ENCODE measurements at places on chromosomes 4 and X.

DNA sequence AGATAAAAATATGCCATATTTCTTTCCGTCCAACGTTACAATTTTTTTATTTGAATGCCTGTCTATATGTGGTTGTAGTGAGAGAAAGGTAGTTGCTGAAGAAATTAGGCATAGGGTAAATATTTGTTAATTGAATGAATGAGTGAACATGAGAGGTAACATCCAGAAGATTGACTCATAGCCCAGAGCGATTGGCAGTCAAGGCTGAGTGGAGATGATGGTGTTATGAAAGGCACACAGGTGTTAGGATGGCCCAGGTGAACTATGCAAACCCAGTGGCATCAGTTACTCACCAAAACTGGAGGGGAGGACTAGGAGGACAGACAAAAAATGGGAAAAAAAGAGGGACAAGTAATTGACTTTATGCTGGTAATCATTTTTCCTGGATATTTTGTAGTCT is 31.7 kb upstream of the SPRY1 start:
- DNase-seq = no peak

GRCh38 chr4:14254252-14254651 is 626.7 kb upstream of the BOD1L1 start:
- DNase-seq = peak; percentile 43

DNA sequence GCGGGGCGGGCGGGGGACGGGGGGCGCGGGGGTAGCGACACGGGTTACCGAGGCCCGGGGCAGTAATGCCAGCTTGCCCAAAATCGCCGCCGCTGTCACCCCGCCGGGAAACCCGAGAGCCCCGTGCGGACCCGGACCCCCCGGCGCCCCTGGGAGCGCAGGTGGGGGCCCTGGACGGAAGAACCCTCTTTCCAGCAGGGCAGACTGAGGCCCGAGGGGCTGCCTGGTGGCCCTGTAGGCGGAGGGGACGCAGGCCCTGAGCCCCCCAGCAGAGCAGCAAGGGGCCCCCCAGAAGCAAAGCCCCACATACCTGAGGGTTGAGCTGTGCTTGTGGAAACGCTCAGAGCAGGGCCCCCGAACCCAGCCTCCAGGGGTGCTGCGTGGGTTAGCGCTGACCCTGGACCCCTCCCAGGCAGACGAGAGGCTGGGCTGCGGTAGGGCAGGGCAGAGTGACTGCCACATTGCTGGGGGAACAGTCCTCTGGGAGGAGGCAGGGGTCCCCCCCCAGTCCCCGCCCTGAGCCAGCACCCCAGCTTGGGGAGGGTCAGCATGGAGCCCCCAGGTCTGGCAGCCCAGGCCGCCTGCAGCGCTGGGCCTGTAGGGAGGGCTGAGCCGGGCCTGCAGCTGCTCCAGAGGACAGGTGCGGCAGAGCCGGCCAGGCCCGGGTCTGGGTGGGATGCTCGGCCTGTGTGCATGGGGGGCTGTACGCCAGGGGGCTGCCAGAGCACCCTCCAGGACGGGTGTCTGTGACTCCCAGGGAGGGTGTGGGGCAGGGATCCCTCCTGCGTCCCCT is 646 bp downstream of the DOK7 start:
- DNase-seq = no peak

DNA sequence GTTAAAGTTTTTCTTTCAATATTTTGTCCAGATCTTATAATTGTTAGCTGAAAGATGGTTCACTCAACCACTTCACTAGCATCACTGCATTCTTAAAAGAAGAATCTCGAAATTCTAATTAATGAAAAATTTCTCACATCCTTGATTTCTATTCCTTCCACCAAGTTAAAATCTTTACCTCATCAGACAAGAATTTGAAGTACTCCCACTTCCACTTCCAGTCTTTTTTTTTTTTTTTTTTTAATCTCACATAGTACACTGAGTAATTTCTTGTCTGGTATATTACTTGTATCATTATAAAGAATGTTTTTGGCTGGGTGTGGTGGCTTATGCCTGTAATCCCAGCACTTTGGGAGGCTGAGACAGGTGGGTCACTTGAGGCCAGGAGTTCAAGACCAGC is 73.2 kb downstream of the FBXW7 start:
- DNase-seq = no peak

GRCh38 chrX:13689741-13690211 is 848 bp downstream of the RAB9A start:
- DNase-seq = no peak

- DNase-seq = no peak
Observed at GRCh38 chrX:48489892-48490291, 13.9 kb downstream of the FTSJ1 start.

GRCh38 chr4:53625888-53626287 is 34.6 kb upstream of the LNX1 start:
- DNase-seq = no peak

DNA sequence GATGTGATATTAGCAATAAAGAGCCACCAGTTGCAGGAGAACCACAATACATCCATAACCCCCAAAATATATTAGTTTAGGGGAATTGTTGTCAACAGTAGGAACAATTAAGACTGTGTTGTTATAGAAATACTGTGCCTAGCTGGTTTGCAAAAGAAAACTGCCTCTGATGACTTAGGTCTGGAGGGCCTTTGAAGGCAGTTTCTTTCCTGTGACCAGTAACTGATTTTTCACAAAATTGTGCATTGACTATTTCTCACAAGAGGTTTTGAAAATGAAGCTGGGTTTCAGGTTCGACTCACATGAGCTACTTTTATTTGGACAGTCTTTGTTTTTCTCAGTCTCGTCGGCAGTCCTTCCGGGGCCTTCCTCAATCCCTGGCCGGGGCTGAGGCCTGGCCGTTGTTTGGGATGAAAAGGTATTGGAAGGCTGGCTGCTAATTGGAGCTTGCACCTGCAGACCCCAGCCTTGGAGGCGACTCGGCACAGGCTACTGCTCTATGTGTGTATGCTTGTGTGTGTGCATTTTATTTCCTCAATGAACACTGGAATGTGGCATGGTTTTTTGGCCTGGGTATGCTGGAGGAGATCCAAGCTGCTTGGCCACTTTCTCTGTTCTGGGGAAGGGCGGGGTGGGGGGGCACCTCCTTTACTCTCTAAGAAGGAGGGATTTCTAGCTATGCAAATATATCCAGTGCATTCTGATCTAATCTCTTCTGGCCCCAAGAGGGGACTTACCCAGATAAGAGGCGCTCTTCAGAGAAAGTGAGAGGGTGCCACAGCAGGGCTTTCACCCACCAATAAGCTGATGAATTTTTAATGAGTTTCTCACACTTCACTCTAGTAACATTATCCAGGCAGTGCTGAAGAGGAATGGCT is 49.5 kb upstream of the LNX1 start:
- DNase-seq = no peak

GRCh38 chr4:4856071-4857000 is 3.1 kb upstream of the MSX1 start:
- no peak for DNase-seq

DNA sequence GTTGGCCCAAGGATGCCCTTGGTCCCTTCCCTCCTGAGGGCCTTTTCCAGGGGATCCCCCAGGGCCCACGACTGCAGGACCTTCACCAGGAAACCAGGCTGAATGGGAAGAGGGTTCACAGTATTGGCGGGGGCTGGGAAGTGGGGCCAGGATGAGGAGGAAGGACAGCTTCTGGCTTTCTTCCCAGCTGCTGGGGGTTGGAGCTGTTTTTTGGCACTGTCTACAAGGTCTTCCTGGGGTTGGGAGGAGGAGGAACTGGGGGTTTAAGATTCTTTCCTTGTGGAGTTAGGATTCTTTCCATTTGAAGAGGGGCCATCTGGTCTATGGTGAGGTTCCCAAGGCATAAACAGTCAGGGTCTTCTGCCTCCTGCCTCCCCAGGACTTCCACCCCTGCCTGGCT is 64.8 kb downstream of the KIF4A start:
- DNase-seq = no peak

DNA sequence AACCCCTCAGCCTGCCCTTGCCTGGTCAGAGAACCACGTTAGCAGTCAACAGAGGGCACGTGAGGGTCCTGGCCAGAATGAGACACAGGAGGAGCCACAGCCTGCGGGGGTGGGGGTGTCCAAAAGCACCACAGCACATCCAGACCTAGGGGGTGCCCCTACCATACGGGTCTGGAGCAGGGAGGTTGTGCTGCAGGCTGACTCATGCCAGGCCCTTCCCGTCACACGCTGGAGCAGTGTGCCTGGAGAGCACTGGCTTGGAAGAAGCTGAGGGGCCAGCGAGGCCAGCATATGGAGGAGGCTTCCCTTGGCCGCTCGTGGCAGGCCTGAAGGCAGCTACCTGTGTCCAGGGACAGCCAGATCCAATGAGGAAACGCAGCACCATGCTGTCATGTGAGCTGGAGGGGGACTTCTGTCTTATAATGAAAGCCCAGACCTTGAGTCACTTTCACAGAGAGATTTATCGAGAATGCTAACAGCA is 1.5 kb upstream of the IRAK1 start:
- DNase-seq = no peak

DNA sequence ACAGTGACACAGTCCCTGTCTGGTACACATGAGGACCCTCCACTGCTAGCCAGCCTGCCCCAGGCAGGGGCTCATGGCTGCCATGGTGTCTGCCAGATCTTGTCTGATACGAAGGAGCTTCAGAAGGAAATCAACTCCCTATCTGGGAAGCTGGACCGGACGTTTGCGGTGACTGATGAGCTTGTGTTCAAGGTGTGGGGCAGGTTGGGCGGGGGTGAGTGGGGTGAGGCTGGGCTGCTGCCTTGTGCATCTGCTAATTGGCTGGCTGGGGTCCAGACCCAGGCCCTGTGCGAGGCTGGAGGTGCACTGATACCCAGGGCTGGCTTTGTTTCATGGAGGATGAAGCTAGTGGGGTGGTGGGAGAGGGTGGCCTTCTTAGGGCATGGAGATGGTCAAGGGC is 13.8 kb downstream of the CCDC22 start:
- DNase-seq = no peak

GRCh38 chr4:173135241-173135847 is 33.3 kb upstream of the GALNT7 start:
- no peak for DNase-seq

GRCh38 chr4:122766950-122767349 is 34.4 kb downstream of the BBS12 start:
- DNase-seq = no peak

DNA sequence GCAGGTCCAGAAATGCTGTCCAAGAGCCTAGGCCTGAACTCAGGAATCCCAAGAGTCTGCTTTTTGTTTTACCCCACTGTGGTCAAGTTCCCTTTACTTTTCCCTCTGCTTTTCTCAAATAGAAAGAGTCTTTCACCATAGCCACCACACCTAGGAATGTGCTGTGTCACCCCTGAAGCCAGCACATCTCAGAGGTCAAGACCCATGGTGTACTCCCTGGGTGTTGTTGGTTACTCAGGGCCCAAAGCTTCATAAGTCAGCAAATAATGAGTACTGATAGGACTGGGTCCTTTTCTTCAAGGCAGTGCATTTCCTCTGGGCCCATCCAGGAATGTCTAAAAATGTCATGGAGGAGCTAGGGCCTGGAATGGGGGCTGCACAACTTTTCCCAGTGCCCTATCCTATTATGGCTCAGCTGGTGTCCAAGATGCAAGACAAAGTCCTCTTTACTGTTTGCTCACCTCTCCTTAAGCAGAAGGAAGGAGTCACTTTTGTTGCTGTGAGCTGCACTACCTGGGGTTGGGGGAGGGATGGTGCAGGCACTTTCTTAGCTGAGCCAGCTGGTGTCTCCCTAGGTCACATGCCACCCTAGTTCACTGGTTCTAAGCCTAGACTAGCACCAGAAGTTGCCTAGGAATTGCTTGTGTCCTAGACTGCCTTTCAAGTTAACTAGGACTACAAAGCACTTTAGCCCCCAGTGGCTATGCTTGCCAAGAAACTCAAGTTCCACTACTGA is 62.4 kb upstream of the RXFP1 start:
- DNase-seq = no peak

GRCh38 chr4:105896461-105896942 is 1.2 kb downstream of the NPNT start:
- DNase-seq = no peak

DNA sequence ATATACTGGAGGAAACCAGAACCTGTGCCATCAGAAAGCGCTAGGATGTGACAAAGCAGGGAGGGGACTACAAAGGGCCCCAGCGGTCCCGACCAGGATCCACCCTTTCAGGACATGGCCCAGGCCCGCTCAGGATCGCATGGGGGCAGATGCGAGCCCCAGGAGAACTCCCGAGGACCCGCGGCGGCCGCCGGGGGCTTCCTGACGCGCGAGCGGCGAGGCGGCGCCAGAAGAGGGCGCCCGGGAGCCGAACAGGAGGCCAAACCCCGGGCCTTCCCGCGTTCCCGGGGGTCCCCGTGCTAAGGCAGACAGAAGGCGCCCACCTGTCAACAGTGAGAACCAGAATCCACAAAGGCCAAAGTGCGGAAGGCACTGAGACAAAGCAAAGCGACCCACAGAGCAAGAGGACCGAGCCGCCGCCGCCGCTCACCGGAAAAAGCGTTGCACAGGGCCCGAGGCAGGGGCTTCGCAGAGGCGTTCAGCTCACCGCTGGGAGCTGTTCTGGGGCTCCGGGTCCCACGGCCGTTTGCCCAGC is 7.3 kb upstream of the OPN1LW start:
- DNase-seq = peak; percentile 56

DNA sequence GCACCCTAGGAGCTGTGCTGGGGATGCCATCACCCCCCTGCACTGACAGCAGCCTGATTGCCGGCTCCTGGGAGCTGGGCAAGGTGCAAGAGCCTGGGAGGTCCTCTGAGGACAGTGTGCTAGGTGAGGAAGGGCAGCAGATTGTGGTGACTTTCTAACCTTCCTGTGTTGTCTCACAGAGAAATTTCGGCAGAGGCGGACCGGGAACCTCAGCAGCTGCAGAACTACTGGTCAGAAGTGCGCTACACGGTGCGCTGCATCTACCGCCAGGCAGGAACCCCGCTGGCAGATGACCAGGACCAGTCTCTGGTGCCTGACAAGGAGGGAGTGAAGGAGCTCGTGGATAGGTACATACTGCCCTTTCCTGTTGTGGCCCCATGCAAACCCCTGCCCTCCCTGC is 89.8 kb downstream of the FAM193A start:
- no peak for DNase-seq

DNA sequence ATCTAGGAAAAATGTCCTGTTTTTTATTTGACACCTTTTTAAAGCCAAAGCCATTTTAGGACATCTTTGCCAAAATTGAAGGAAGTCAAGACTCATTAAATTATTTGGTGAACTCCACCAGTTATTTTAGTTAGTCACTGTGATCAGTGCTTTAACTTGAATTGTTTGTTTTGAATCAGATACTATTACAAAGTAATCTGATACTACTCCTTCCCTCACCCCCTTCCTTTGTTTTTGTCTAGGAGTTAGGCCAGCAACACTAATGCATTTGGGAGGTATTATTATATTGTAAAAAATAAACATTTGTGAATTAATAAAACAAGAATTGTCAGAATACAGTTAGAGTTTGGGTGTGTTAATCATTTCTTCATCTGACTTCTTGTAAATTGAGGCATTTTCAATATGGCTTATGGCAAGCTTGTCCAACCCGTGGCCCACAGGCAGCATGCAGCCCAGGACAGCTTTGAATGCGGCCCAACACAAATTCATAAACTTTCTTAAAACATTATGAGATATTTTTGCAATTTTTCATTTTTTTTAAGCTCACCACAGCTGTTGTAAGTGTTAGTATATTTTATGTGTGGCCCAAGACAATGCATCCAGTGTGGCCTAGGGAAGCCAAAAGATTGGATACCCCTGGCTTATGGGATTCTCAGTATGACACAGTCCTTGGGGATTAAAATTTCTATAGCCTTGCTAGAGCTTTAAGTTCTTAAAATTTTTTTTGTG is 182.2 kb downstream of the BMPR1B start:
- DNase-seq = no peak

- no peak for DNase-seq
Observed at GRCh38 chrX:134622056-134622812, 36.0 kb downstream of the PLAC1 start.

GRCh38 chr4:138540056-138540800 is 298.1 kb upstream of the SLC7A11 start:
- no peak for DNase-seq
